ENCODE measurements at places on chromosomes 6 and 20.

GRCh38 chr6:13689511-13690256 is 22.0 kb downstream of the RANBP9 start:
- DNase-seq = no peak

GRCh38 chr6:34589140-34589539 is 33.0 kb upstream of the SPDEF start:
- no peak for DNase-seq

DNA sequence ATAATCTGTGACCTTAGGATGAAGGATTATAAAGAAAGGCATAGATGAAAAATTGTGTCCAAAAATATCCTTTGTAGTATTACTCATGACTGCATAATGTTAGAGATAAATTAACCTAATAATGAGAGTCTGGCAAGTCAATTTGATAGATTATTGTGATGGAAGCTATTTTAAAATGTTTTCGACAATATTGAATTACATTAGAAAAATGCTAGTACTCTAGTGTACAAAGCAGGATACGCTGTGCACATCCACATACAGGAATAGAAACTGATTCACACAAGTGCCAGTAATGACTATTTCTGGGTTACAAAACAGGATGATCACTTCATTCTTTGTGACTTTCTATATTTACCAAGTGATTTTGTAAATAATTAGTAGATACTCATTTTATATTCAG is 3.3 kb downstream of the SLC17A2 start:
- no peak for DNase-seq

DNA sequence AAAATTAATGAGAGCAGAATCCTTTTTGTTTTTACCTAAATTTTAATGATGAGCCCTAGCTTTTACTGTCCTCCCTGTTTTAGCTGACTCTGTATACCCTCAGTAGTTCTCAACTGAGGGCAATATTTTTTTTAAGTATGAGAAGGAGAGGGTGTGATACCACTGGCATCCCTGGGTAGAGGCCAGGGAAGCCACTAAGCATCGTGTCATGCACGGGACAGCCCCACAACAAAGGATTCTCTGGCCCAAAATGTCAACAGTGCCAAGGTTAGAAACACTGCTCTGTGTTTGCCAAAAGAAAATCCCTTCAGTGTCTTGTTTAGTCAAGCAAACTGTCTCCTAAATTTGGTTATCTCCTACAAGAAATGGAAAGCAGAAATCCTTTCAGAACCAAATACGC is 210.4 kb downstream of the KCNQ5 start:
- no peak for DNase-seq

All from iPS DF 19.7 (cell line).